Activated naive CD4-positive, alpha-beta T cell treated with anti-CD3 and anti-CD28 coated beads, Interleukin-2, amount 50 U/mL, for 16 hours (primary cell): ENCODE measurements at places on chromosomes 1 and 21.

DNA sequence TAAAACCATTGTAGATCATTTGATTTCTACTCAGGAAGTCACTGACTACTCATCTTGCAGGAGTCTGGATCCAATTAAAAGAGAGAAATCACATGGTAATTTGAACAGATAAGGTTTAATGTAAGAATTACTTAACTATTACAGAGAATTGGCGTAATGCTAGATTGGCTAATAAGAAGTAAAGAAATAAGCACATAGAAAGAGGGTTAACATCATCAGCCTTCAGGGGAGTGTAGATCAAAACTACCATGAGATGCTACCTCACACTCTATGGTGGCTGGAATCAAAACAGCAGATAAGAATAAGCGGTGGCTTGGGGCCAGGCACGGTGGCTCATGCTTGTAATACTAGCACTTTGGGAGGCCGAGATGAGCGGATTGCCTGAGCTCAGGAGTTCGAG lies 11.7 kb downstream of the ST3GAL3 start:
- no peak for DNase-seq

GRCh38 chr1:209815490-209815889 lies 9.5 kb upstream of the IRF6 start:
- no peak for DNase-seq

- DNase-seq, result no peak
Observed at GRCh38 chr1:64124704-64125440, 78.6 kb upstream of the UBE2U start.

- DNase-seq, result no peak
Observed at GRCh38 chr1:8004803-8005573, 21.1 kb downstream of the ERRFI1 start.

- no peak for DNase-seq
Observed at GRCh38 chr1:230536641-230537155, 105.6 kb upstream of the COG2 start.

GRCh38 chr1:108537976-108538375 lies 21.9 kb upstream of the EEIG2 start:
- no peak for DNase-seq

GRCh38 chr1:13224480-13225060 lies 1.4 kb downstream of the PRAMEF18 start:
- DNase-seq, result no peak

DNA sequence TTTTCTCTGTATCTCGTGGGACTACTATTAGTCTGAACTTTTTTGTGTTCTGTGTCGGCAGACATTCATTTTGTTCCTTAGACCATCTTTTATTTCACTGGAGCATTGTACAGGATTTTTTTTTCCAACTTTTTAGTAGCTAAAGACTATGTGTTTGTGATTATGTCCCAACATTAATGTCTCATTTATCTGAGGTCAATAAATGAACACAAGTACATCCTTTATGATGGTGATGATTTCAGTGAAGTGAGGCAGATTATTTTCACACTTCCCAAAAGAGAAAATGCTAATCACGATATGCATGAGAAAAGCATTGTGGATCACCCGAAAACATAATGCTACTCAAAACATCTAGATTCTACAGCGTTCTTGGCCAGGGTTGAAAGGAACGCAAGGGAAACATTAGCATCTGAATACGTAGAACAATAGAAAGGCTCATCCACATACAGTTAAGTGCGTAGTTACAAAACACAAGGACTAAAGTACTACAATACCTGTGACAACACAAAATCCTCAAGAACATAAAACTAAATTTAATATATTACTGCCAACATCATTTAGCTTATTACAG lies 981.7 kb upstream of the NCAM2 start:
- no peak for DNase-seq
